DMS79 (cell line): ENCODE measurements at places on chromosomes 6 and 20.

DNA sequence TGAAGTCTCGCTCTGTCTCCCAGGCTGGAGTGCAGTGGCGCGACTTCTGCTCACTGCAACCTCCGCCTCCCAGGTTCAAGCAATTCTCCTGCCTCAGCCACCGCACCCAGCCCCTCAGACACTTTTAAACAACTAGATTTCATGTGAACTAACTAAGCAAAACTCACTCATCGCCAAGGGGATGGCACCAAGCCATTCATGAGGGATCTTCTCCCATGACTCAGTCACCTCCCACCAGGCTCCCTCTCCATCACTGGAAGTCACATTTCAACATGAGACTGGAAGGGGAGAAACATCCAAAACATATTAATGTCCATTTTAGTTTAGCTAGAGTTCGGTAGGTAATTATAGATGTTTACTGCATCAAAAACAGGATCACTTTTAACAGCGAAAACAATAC lies 95.9 kb upstream of the PRL start:
- no peak for DNase-seq

DNA sequence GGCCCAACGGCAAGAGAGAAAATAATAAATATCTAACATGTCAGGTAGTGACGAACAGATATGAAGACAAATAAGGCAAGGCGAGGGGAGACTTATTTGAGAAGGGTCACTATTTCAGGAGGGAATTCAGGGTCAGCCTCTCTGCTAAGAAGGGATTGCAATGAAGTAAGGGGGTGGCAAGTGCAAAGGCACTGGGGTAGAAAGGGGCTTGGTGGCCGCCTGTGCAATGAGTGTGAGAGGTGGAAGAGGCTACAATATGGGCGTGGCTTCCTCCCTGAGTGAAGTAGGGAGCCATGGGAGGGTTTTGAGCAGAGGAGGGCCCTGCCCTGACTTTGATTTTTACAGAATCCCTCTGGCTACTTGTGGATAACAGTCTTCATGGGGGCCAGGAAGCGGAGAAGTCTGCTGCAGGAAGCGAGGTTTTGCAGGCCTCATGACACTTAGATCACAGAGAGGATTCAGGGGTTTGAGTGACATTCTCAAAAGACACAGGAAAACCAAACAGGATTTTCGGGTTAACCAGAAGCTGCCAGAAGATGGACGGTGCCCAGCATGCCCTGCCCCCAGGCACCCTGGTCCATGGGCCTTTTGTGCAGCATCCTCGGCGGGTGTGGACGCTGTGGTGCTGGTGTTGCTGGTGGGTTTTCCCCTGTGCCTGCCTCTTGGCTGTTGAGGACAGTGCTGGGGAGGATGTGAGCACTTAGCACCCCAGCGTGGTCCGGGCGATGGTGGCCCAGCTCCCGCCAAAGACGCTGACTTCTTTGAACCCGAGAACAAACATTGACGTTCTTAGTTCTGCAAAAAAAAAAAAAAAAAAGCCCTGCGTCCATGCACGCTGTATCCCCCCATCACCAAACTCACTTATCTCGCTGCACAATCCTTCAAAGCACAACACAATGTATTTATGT lies 124.2 kb upstream of the PTPN1 start:
- no peak for DNase-seq

DNA sequence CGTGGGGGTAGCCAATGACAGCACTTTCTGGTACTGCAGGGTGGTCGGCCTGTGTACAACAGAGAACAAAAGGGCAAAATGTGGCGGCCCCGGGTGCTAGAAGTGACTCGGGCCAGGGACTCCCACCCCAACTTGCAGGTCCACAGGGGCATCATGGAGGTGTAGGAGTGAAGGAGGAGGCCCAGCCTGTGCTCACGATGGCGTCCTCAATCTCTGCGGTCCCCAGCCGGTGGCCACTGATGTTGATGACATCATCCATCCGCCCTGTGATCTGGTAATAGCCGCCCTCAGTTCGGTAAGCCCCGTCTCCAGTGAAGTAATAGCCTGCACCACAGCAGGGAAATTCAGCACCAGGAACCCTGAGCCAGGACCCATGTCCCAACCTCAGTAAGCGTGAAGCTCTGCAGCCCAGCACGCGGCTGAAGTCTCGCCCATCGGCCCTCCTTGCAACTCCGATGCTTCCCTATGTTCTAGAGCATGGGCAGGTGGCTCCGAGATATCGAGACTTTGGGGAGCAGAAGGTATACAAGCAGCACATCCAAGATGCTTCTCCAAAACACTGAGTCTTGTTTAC lies 20.2 kb upstream of the APMAP start:
- no peak for DNase-seq

DNA sequence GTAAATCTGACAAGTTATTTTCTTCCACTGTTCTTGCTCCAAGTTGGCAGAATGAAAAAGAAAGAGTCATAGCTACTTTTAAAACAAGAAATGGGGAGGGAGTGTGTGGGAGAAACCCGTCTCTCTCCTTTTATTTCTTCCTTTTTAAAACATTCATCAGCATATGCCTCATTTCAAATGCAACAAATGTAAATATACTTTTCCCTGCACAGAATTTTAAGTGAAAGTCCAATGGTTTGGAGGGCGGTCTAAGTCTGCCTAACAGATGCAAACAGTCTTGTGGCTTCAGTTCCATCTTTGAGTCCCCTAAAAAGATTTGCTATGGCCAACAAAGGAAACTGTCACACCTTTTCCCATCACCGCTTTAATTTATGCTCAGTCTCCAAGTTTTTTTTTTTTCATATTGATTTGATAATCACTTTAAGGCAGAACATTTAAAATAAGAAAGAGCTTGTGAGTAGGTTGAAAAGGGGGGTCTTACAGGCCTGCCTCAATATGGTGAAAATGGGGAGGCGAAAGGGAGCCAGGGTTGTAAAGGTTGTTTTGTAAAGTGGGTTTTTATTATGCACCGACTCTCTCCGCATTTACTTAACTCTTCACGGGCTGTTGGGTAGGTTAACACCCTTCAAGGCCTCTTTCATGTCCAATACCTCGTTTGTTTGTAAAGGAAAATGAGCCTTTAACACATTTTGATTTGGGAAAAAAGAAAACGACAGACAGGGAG lies 4.6 kb downstream of the TFAP2D start:
- no peak for DNase-seq

DNA sequence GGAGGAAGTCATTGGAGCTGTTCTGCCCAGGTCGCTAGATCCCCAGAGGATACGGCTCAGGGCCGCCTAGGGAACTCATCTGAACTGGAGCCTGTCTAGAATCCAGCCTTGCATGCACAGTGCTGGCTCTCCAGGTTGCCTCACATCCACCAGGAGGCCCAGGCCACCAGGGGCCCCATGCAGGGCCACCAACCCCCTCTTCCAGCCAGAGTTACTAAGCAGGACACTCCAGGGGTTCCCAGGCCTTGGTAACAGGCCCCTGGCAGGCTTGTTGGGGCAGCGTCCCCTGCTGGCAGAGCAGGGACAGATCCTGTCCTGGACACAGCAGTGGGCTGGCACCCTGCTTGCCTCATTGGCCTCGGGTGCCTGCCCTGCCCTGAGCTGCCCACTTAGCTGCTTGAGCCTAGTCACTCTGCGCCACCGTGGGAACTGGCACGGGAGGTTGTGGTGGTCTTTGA lies 35.3 kb downstream of the EFCAB8 start:
- no peak for DNase-seq

- no peak for DNase-seq
Measured at GRCh38 chr6:11392778-11393507, 144.6 kb upstream of the TMEM170B start.

DNA sequence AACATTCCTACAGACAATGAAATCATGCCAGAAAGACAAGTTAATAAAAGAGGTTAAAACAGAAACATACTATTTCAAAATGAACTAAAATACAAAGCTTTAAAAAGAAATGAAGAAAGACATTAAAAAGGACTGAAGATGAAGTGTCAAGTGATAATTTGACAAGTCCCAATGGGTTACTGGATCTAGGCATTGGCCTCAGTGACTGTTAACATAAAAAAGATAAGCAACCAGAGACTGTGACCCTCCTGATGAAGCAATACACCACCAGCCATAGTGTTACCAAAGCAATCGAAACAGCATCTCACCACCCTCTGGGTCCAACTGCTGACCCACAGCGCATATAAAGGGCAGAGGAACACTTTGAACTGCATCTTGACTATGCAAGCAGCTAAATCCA lies 130.3 kb downstream of the FIG4 start:
- DNase-seq = no peak

- DNase-seq = no peak
Measured at GRCh38 chr6:131101911-131102680, 33.2 kb upstream of the AKAP7 start.

- no peak for DNase-seq
Measured at GRCh38 chr6:35751594-35751993, 14.8 kb downstream of the ARMC12 start.

DNA sequence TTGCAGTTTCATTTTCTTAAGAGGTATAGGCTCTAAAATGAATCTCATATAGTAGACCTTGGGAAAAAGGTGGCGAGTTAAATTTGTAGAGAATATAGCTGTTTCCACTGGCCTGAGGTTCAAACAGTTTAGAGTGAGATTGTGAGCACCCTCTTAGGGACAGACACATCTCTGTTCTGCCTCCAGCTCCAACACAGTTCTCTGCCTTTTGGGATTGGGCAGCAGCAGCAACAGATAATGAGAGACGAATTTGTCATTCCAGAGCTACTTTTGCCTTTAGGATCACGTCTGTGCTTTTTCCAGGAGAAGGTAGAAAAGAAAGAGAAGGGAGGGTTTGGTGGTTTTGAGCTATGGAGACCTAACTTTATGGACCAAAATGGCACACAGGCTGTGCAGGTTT lies 289.4 kb downstream of the PRL start:
- DNase-seq = no peak

DNA sequence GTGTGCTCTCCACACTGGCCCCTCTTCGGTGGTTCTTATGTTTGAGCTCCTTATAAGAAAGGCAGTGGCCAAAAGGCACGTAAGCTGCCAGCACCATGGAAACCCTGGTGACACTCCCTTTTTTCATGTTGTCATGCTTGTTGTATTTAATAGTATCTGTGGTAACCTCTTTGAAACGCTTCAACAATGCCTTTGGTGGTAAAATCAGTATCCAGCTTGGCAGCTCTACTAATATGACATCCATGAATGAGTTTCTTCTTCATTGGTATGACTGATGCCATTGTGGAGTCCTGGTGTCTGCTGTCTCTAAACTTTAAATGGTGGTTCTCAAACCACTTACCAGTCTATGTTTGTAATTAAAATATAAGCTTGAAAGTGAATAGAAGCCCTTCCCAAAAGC lies 10.7 kb upstream of the MYLK2 start:
- DNase-seq = no peak

DNA sequence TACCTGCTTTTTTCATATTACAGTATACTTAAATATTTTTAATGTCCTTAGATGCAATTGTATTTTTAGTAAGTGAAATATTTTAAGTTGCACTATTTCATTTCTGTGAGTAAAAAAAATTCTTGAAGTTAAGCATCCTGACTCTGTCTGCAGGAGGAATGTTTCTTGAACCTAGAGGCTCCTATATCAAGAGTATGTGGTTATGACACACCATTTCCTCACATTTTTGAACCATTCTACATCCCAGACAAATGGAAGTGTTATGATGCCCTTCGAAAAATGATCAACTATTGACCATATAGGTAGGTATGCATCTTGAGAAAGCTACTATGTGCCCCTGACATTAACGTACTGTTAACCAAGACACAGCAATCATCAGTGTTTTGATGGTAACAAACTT lies 237.0 kb downstream of the BCKDHB start:
- DNase-seq = no peak

- DNase-seq = no peak
Measured at GRCh38 chr6:38262609-38263008, 377.1 kb downstream of the BTBD9 start.

DNA sequence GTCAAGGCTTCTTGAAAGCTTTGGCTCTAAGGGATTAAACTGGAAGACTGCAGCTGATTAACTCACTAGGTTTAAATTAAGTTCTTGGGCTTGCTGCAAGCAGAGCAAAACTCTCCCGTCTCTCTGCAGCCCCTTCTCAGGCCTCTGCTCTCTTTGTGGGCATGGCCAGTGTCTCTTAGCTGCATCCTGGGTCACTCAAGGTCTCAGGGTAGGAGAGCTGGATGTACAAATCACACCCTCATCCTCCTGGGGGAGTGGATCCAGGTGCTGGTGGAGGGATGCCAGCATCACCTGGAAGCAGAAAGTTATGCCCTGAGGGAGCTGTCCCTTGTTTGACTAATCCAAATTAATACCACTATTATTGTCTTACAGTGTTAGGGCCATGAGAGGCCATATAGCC lies 35.8 kb downstream of the GCM1 start:
- no peak for DNase-seq

DNA sequence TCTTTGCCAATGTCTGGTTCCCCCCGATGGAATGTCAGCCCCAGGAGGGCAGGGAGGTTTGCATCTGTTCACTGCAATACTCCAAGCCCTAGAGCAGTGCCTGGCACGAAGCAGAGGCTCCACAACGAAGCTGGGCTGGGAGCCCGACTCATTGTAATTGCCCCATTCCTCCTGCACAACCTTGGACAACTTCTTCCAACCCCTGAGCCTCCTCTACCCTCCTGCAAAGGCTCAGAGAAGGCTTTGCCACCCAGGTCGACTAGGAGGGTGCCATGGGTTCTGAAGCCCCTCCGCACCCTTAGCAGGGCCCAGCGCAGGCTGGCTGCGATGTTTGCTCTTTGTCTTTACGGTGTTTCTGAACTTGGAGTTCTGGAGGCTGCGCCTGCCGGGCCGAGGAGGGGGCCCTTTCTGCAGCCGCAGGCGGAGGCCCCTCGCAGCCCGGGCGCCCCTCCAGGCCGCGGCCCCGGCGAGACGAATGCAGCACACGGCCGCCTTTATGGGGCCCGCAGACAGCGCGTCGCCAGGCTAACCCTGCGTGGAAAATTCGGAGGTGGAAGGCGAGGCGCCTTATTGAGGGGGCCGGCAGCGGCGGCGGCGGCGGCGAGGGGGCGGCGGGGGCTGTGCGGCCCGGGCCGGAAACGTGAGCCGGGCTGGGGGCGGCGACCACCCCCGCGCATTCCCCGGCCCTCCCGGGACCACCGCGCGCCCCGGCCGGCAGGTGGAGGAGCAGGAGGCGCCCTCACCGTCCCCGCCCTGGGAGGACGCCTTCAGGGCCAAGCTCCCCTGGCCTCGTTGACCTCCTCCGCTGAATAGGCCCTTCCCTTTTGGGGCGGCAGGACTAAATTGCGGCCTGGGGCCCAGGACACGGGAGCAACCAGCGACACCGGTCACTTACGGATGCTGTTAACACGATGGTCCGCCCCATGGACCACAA lies 27.0 kb downstream of the SNAI1 start:
- DNase-seq = no peak

GRCh38 chr6:5674141-5674540 lies 332.6 kb downstream of the NRN1 start:
- DNase-seq = no peak

DNA sequence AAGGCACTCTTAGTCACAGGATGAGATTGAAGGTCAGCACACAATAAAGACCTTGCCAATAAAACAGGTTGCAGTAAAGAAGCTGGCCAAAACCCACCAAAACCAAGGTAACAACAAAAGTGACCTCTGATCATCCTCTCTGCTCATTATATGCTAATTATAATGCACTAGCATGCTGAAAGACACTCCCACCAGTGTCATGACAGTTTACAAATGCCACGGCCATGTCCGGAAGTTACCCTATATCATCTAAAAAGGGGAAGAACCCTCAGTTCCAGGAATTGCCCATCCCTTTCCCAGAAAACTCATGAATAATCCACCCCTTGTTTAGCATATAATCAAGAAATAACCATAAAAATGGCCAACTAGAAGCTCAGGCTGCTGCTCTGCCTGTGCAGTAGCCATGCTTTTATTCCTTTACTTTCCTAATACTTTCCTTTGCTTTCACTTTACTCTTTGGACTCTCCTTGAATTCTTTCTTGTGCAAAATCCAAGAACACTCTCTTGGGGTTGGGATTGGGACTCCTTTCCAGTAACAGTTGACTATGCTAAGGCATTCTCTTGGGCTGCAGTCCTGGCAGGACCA lies 527.3 kb upstream of the MAP3K7 start:
- no peak for DNase-seq
